ENCODE measurements at places on chromosomes 7 and 10.

DNA sequence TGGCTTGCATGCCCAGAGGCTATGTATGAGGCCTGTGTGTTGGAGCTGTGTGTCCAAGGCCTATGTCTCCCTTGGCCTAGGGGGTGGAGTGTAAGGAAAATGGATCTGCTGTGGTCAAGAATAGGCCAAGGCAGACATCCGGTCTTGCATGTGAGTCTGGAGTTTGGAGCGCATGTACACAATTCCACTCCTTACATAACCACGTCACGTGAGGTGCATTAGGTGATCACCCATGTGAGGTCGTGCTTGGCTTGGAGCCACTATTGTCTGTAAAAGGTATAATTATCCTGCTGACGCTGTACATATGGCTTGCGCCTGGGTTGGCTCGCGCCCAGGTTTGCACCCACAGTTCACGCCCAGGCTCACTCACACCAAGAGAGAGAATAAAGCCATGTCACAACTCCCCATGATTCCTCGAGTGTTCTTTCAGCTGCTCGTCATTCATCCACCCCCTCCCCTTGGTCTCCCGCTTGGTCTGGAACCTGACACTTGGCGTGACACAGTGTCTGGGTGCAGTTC lies 105.5 kb downstream of the BICC1 start:
- DNase-seq = no peak

DNA sequence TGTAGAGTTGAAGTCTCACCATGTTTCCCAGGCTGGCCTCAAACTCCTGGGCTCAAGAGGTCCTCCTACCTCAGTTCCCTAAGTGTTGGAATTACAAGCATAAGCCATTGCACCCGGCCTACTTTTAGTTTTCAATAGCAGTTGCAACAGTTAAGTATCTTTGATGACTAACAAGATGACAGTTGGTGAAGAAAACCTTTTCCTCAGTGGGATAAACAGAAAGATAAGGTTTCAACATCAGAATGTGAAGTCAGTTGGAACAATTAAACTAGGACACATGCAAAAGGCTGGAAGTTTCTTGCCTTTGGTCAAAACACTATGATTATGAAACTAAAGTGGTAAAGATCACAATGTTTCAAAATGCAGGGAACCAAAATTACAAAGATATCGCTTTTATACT lies 169.2 kb downstream of the ZNF438 start:
- peak; percentile 95 for DNase-seq

DNA sequence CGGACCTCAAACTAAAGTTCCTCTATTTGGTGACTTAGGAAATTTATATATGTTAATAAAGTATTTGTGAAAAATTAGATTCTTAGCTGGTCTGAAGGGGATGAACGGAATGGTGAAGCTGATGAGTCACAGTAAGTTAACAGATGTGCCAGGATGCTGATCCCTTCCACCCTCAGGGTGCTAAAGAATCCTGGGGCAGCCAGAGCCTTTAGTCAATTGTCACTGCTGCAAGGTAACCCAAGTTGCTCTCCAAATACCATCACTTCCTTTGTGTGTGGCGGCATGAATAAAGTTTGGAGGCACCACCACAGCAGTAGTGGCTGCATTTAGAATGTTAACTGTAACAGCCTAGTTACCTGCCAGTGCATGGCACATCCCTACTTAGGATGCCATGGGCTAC lies 222.6 kb upstream of the PPP1R3A start:
- no peak for DNase-seq

GRCh38 chr10:133364645-133365431 lies 7.0 kb upstream of the FUOM start:
- DNase-seq = no peak

- peak; percentile 69 for DNase-seq
Observed at GRCh38 chr10:120387326-120387725, 69.7 kb upstream of the PLPP4 start.

GRCh38 chr7:69765879-69766278 lies 167.6 kb downstream of the AUTS2 start:
- no peak for DNase-seq

- peak; percentile 94 for DNase-seq
Observed at GRCh38 chr10:119250641-119251314, 43.4 kb downstream of the GRK5 start.

GRCh38 chr7:75966190-75966961 lies 28.0 kb downstream of the TMEM120A start:
- peak; percentile 40 for DNase-seq

- no peak for DNase-seq
Observed at GRCh38 chr7:135933509-135934188, 43.5 kb downstream of the MTPN start.

DNA sequence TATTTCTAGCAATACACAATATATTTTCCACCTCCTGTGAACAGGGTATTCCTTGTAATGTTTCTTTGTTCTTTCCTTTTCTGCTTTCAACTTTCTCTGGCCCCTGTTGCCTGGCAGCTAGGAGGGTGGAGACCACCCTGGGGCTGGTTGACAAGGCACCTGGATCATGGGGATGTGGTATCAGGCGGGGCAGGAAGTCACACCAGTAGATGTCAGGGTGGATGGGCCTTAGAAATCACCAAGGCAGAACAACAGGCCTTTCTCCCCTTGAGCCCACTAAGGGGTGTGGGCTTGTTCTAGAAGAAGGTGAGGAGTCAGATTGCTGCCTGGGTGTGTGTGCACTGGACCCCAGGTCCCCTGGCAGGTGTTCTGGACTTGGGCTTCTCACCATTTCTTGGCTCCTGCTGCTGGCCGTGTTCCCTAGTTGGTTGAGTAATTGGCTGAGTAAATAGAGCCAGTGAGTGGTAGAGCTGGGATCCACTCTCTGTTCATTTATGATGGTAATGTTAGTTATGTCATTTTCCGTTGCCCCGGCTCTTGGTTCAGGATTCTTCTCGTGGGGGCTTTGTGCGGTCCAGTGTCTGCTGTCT lies 24.9 kb downstream of the ZNF783 start:
- DNase-seq = peak; percentile 24

DNA sequence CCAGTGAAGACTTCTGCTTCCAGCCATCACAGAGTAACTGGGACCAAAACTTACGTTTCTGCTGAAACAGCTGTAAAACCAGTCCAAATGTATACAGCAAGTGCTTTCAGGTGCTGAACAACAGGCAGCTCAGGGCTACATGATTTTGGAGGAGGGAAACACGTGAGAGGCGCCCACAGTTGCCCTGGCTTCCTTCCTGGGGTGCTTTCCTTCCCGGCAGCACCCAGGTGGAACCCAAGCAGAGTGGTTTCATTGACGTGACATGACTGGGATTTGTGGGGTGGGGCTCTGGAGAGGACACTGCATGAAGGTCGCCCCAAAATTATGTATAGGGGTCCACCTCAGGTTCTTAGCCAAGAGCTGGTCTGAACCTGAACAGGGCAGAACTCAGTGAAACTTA lies 34.2 kb downstream of the IL2RA start:
- DNase-seq = no peak

- no peak for DNase-seq
Observed at GRCh38 chr10:84517554-84517953, 189.2 kb downstream of the CCSER2 start.

DNA sequence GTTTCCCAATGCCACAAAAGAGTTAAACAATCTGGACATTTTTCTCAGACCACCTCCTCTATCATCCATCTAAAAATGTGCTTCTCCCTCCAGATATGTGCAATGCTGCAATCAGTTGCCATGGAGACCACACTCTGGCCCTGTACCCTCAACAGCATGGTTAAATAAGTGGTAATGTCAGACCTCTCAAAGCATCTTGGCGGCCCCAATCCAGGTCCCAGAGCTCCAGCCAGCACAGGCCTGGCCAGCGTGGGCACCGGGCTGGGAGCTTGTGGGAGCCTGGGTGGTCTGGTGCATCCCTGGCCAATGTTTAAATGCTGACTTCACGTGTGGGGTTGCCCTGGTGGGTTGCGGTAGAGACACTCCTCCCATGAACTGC lies 362.9 kb upstream of the ZNF32 start:
- DNase-seq = no peak

- no peak for DNase-seq
Observed at GRCh38 chr7:100221231-100221718, 1.5 kb downstream of the PVRIG start.

DNA sequence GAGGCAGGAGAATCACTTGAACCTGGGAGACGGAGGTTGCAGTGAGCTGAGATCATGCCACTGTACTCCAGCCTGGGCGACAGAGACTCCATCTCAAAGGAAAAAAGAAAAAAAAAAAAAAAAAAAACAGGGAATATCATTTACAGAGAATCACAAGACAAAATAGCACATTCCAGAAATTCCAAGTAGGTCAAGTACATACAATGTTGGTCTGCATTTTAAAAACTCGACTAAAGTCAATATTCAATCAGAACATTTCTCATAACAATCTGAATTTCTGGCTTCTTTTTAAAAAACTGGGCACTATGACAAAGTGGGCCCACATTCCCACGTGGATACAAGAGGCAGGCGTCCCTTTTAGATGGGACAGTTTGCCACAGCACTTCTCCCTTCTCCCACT lies 12.8 kb downstream of the ZC3HAV1L start:
- DNase-seq = peak; percentile 18

DNA sequence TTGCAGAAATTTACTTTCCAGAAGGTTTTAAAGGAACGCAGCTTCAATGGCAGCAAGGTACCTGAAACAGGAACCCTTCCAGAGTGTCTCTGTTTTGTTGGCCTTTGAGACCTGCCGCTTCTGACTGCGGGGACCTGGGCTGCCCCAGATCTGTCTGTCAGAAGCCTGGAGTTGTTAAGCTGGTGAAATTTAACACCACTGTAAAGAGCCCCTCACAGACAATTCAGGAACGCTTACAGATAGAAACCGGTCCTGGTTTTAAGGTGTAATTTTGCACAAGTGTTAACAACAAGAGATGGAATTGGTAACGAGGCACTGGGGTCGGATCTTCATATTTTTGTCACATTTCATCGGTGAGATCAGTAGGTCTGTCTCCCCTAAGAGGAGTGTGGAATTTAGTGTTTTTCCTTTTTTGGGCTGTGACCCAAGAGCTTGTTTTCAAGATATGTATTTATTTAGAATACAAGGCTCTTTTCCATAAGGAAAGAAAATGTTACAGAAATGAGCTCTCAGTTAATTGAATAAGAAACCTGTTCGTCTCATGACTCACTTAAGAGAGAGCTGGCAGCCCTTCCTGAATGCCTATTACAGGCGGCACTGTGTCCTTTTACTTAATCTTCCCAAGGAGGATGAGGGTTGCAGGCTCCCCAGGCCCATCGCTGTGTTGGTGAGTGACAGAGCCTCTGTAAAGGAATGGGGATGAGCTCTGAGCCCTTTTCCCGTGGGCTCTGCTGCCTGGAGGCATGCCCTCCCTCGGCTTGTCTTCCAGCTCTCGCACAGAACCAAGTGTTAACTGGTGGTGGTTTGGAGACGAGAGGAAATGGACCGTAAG lies 168.7 kb downstream of the CUX1 start:
- DNase-seq = peak; percentile 47

DNA sequence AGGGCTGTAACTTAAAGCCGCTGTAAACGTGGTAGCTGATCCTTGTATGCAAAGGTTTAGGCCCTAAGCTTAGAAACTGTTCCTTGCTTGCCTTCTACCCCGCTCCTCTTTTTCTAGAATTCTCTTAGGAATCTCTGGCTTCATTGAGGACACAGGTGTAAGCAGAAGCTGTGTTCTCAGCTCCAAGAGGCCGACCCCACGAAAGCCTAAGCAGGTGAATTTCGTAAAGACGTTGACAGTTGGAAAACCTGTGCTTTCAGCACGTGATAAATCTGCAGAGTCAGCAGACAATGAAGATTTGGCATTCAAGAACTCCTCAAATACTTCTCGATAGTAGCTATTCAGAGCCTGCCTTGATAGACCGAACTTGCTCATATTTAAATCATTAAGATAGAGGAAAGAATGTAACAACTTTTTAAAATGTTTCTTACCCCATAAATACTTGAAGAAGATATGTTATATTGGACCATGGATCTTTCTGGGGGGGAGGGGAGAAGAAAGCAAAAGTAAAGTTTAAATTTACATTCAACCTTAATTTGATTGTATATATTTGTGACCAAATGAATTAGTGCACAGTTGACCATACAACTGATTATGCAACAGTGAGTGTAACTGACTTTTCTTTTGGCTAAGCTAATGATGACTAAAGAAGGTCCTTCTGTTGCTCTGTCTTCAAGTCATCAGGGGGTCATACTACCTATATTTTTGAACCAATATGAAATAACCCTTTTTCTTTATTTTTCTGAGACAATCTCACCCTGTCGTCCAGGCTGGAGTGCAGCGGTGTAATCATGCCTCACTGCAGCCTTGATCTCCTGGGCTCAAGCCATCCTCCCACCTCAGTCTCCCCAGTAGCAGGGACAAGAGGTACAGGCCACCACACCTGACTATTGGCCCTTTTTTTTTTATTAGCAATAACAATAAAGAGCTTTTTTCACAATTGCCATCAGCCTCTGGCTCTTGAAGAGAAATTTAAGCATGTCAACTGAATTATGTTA lies 1.2 kb upstream of the GDI2 start:
- peak; percentile 44 for DNase-seq

GRCh38 chr7:5827755-5828154 lies 46.3 kb upstream of the RNF216 start:
- DNase-seq = no peak

DNA sequence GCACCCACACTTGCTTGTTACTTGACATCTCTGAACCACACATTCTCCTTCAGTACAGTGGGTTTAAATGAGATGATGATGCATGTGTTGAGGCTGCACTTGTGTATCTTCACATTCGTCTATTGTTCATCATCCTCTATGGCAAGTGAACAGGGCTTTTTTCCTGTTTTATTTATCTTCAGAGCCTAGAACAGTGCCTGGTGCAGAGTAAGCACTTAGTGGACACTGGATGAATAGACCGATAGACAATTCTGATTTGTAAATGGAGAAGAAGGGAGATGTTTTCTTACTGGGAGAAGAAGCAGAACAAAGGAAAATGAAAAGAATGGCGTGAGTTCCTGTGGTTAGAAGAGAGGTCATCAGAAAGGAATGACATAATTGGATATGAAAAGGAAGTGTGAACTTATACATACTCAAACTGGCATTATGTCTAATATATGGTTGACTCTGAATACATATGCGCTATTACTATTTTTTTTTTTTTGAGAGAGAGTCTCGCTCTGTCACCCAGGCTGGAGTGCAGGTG lies 99.7 kb downstream of the AVL9 start:
- DNase-seq = peak; percentile 27

DNA sequence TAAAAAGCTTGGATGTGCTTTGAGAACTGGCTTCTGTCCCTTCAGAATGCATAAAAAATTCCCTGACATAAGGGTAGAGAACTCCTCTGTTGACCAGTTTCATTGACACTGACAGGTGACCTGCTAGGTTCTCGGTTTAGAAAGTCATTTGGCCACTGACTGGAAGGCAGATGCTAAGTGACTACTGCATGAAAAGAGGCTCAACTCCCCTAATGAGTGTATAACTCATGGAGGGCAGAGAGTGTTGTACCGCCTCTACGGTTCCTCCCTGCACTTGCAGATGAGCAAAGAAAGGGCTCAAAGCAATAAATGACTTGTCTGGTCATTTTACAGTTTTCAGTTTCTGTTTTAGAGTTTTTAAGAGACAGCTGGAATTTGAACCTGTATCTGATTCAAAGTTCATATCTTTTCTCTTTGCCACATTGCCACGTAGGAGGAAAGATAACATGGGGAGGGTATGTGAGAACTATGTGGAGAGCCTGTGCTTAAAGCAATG lies 2.9 kb upstream of the FGL2 start:
- DNase-seq = no peak

- no peak for DNase-seq
Observed at GRCh38 chr7:46424934-46425333, 503.9 kb upstream of the IGFBP3 start.
